ENCODE measurements at places on chromosomes 13 and 19.
A peak's percentile ranks its signal among the peaks of the same experiment; 100 is the strongest.

GRCh38 chr19:48990400-48990799 is 2.7 kb downstream of the GYS1 start:
- DNase-seq: no peak

GRCh38 chr19:51691074-51691583 is 2.0 kb upstream of the SPACA6 start:
- peak; percentile 62 for DNase-seq

DNA sequence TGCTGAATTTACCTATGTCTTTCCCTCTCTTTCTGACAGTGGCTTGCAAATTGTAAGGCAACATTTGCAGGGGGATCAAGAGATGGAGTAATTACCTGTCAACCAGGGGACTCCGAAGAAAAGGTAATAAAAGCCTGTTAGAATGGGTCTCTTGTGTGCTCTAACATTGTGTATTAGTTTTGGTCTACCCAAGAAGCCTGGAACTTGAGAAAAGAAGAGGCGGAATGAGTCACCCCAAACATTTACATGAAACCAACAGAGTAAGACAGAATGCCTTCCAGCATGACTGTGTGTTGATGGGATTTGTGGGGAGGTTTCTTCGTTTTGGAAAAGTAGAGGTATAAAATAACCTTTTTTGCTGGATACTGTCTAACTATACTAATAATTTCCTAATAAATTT is 36.7 kb downstream of the ZAR1L start:
- DNase-seq: peak; percentile 53

DNA sequence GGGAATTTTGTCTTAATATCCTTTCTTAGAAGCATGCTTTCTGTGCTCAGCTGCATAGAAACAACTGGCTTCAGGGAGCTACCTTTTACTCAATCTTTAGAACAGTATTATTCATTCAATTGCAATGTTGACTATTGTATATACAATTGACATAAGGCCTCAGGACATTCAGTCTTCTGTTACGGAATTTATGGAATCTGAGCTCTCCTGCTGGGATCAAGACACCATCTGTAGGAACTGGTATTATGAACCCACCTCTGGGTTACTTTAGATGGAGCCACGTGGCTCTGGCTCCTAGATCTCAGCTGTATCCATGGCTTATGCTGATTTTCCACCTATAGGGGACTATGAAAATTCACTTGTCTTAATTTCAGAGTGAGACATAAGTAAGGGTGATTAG is 716.2 kb upstream of the GPC6 start:
- DNase-seq: no peak

GRCh38 chr19:35330475-35330874 is 1.5 kb downstream of the CD22 start:
- DNase-seq: no peak

DNA sequence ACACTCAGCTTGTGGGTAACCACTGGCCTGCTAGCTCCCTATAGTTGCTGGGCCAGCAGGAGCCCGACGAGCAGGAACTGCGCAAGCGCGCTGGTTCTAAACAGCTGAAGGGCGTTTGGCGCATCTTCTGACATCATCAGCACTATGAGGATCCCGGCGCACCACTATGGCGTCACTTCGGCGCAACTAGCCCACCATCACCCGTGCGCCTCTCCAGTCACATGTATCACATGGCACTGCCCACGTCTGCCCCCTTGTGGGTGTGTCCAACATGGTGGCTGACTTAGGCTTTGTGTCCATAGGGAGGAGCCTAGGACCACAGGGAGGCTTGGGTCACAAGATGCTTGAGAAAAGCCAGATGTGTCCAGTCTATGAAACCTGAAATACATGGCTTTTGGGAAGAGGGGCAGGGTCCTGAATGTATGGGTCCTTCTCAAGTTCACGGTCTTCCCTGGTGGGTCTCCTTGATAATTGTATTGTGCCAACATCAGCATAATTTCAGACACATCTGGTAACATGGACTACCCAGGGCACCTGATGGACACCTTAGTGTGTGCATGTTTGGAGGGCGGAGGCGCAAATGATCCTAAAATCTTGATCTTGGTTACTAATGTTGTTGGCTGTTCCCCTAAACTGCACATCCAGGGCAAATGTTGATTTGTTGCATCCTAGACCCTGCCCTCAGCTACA is 18.0 kb downstream of the KLK4 start:
- no peak for DNase-seq

DNA sequence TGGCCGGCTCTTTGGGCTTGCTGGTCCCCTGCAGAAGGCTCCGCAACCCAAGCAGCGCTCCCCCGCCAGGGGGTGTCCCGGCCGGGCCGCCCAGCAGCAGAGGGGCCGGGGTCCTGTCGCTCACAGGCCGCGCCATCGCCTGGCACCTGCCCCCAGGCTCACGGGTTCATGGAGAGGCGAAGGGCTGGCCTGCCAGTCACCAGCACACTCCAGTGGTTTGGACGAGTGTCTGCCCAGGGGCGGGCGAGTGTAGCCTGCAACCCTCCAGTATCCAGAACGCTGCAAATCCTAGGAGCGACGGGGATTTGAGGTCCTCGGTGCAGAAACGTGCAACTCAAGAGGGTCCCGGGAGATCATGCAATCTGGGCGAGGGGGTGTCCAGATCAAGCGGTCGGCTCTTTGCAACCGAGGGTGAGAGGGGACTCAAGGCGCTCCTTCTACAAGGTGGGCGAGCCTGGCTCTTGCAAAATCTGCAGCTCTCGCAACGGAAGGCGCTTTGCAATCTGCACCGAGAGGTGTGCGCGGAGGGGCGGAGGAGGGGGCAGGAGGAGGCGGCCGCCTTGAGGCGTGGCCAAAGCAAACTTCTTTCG is at the start of gene DBP:
Gene DBP, minus strand, starts transcription at position 521 of the 590 bp plus-strand sequence. Its CDS starts 385 bp downstream, at position 136.
- DNase-seq: peak; percentile 54

- no peak for DNase-seq
Observed at GRCh38 chr19:54133957-54134590, 3.5 kb upstream of the CNOT3 start.

DNA sequence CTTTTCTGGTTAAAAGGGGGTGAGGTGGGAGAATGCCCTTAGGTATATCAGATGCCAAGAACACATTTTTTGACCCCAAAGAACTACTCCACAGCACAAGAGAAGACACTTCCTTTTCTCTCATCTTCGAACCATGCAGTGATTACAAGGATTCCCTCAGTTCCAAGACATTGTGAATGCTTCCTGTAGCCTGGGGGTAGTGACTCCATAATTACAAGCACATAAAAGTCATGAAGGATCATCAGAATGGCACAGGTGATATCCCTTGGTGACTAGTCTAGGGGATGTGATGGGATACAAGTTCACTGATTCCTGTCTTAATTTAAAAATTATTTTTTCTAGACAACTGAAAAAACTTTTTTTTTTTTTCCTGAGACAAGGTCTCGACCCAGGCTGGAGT is 78.0 kb downstream of the ZC3H13 start:
- no peak for DNase-seq

DNA sequence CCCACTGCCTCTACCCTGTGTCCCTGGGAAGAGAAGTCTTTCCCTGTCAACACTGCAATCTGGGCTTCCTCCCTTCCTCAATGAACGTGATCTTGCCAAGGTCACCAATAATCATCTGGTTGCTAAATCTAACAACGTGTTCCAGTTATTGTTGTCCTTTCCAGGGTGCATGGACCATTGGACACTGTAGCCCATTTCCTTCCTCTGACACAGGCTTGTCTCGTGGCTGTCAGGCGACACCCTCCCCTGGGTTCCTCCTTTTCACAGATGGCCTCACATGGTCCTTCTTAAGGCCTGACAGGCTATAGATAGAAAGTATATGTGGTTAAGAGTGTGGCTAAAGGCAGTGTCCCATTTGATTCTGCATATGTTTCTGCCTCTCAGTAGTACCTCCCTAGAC is 67.7 kb upstream of the STARD13 start:
- DNase-seq: no peak

DNA sequence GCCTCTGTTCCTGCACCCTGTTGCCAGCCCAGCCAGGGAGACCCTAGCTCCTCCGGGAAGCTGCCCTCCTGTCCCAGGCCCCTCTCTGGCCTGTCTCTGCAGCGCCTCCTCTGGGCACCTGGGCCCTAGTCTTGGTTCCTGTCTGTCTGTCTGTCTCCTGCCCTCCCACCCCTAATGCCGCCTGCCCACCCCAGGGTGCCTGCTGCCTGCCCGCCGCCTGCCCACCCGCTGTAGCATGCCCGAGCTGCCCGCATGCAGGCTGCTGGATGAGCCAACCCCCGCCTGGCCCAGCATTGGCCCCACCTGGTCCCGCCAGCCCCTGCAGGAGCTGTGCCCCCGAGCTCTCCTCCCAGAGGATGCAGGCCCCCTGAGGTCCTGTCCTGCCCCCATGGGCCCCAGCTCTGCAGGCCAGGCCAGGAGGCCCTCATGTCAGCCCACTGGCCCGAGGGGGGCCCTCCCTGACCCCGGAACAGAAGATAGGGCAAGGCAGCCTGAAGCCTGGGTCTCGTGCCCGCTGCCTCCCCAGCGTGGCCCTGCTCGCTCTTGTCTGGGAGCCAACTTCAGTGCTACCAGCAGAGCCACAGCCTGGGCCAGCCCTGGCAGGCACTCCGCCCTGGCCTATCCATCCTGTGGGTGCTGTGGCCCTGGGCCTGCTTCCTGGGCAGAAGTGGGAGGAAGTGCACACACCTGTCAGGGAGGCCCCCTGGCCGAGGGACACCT is 5.2 kb downstream of the MAP2K7 start:
- DNase-seq: no peak

- DNase-seq: no peak
Observed at GRCh38 chr13:39197647-39198007, 159.4 kb downstream of the NHLRC3 start.

DNA sequence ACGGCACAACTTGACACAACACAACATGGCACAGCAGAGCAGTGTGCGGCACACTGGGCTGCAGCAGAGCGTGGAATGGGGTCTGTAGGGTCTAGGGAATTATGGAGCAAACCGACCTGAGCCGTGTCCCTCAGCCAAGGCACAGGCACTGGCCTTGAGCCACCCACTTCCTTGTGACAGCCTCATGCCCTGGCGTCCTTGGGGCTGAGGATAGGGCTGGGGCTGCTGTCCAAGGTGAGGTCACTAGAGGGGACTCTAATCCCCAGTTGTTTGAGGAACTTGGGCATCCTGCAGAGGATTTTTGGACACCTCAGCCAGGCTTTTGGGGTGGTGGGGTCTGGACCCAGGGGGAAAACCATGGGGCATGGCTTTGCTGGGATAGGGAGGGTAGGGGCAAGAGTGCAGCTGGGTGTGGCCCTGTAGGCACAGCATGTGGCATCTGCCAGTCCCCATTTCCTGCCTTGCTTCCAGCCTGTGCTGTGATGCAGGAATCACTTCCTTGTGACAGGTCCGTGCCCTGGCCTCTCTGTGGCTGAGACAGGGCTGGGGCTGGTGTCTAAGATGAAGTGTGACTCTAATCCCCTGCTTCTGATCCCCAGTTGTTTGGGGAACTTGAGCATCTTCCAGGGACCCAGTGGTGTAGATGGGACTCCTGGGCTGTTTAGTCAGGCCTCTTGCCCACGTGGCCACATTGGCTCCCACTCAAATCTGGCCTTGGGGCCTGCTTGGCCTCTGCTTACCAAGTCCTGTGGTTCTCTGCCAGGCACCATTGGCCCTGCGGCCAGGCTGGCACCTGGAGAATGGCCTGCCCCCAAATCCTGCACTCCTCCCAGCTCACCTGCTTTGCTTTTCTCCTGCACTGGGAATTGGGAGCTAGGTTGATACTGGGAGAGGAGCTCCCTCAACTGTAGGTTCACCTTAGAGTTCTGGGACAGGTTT is 78.5 kb downstream of the SCGB2B2 start:
- DNase-seq: no peak

DNA sequence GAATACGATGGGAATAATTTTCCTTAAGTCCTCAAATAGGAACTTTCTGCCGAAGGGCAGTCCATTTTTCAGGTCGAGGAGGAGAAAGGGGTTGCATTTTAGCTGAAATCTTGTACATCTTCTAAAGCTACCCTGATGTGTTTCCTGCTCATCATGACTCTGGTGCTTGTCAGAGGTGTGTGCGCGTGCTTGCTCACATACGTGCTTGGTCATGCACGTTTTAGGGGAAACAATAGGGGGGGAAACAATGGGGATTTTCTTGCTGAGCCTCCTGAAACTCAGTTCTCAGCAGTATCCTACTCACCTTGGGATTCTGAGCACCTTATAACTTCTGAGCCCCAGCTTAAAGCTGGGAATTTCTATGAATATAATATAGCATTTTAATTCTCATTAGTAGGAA is 44.7 kb downstream of the TM9SF2 start:
- no peak for DNase-seq

DNA sequence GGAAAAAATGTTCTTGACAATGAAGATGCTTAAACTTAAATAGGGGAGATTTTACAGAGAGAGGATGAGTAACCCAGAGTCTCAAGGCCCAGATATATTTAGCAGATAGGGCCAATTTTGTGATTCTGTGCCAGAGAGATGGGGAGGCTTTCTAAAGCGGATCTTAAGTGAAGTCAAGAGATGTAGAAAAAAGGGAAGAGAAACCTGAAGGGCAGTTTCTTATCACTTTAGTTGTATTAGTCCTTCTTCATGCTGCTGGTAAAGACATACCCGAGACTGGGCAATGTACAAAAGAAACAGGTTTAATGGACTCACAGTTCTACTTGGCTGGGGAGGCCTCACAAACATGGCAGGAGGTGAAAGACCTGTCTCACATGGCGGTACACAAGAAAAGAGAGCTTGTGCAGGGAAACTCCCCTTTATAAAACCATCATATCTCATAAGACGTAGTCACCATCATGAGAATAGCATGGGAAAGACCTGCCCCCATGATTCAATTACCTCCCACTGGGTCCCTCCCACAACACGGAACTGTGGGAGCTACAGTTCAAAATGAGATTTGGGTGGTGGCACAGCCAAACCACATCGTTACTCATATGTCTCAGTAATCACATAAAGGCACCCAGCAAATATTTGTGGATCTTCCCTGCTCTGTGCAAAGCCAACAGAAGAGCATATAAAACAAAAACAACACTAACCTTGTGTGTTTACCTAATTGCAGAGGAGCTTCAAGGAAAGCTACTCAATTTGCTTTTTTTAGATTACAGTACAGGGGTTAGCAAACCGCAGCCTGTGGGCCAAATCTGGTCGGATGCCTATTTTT is 102.6 kb upstream of the MYCBP2 start:
- peak; percentile 41 for DNase-seq

DNA sequence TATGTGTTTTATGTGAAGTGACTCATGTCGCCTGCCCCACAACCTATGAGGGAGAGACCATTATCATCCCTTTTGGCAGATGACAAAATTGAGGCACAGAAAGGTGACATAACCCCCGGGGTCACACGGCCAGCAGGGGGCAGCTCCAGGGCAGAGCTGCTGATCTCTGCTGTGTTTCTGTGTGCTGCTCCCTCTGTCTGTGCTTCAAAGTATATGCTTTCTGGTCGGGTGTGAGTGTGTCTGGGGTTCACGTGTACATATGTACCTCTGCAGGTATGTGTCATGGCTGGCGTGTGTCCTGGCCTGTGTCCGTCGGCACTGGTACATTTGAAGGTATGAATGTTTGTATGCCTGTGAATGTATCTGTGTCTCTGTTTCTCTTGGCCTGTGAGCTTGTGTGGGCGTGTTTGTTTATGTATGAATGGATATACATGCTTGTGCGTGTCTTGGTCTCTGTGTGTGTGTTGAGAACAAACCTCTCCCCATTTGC is 7.1 kb downstream of the LIPE start:
- DNase-seq: peak; percentile 43

GRCh38 chr13:49421391-49421790 is 22.5 kb downstream of the CAB39L start:
- peak; percentile 30 for DNase-seq

GRCh38 chr13:106344342-106344741 is 191.1 kb downstream of the EFNB2 start:
- peak; percentile 13 for DNase-seq

GRCh38 chr13:50850445-50850844 is 7.0 kb upstream of the DLEU7 start:
- DNase-seq: no peak

- DNase-seq: peak; percentile 66
Observed at GRCh38 chr13:99275093-99275469, 16.9 kb upstream of the GPR18 start.

GRCh38 chr19:19630062-19630414 is 2.0 kb upstream of the LPAR2 start:
- no peak for DNase-seq
